ENCODE measurements at places on chromosomes 3 and 15.
A peak's percentile ranks its signal among the peaks of the same experiment; 100 is the strongest.

- no peak for DNase-seq
Measured at GRCh38 chr15:77002436-77002835, 7.5 kb downstream of the PSTPIP1 start.

DNA sequence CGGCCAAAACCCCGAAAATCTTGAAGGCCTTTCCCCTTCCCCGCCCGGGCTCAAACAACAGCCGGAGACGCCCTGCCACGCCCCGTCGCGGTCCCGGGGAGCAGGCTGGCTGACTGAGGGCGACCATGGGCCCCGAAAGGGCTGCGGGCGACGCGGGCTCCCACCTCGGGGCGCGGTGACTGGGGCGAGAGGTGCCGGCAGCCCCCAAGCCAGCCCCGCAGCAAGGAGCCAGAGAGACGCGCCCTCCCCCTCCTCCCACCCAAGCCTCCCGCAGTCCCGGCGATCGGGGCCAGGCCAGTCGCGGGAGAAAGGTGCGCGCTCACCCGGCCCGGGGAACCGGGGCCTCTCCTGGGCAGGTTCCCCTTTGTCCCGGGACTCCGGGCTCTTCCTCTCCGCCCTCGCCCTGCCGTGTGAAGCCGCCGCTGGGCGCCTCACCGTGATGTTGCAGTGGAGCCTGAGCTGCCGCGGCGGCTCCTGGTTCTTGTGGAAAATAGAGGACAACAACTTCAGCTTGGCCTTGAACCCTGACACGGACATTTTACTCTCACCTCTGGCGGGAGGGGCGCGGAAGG lies 30.6 kb upstream of the ZSCAN2 start:
- DNase-seq: peak; percentile 68

DNA sequence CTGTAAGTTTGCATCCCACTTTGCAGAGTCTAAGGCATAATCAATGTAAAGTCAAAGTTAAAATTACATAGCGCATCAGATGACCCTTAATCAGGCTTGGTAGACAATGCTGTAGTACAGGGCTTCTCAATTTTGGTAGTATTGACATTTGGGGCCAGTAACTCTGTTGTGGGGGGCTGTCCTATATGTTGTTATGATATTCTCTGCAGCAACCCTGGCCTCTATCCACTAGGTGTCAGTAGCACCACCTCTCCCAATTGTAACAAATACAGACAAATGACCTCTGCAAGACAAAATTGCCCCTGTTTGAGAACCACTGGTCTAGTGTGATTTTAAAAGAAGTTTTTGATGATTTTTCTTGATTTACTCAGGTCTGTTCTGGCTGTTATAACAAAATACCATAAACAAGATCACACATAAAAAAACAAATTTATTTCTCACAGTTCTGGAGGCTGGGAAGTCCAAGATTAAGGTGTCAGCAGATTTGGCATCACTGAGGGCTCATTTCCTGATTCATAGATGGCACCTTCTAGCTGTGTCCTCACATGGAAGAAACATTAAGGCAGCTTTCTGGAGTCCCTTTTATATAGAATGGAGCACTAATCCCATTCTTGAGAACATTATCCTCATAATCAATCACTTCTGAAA lies 37.6 kb upstream of the SLC9A9 start:
- no peak for DNase-seq

DNA sequence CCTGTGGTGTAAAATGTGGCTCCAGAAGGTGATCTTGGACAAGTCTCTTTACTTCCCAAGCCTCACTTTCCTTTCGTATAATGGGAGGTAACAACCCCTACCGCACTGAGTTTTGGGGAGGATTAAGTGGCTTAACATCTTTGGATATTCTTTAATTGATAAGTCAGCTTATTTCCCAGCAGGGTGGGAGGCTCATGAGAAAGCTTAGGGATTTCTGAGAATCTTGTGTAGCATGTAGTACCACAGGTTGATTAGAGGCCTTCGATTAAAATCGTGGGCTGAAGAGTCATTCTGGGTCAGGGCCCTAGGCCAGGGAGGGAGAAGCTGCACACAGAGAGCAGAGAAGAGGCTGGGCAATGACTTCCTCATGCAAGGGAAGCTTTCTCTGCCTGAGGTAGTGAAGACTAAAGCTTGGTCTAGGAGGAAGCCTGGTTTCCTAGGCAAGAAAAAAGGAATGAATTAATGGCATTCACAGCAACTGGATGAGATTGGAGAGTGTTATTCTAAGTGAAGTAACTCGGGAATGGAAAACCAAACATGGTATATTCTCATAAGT lies 1.5 kb upstream of the NMNAT3 start:
- DNase-seq: no peak

DNA sequence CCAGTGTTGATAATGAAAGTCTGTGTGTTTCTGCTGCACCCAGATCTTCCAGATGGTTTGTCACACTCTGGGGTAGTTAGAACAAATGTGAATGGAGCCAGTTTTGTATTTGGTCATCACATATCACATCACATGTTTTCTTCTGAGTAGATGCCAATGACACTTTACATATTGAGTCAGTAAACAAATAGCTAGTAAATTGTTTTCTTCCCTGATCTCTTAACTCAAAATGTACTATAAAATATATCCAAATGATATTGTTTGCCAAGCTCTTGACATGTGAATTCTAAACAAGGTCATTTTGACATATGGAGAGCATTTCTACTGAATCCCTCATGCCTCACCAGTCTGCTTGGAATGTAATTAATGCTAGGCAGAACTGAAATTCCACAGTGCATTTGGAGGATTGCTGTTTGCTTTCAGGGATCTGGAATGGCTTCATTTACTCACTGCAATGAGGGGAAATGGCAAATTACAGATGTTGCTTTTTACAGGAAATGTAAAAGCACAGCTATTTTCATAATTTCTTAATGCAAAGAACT lies 45.0 kb downstream of the PDHB start:
- no peak for DNase-seq

- DNase-seq: no peak
Measured at GRCh38 chr3:124034016-124034843, 42.3 kb upstream of the ROPN1 start.

GRCh38 chr3:143151004-143151731 lies 31.6 kb downstream of the CHST2 start:
- no peak for DNase-seq

GRCh38 chr15:96690733-96691132 lies 360.2 kb downstream of the NR2F2 start:
- no peak for DNase-seq

- DNase-seq: no peak
Measured at GRCh38 chr3:67635257-67635656, 19.2 kb downstream of the SUCLG2 start.

GRCh38 chr3:42134867-42135464 lies 43.8 kb downstream of the TRAK1 start:
- no peak for DNase-seq

- DNase-seq: no peak
Measured at GRCh38 chr15:40256638-40257235, 17.9 kb downstream of the PAK6 start.

DNA sequence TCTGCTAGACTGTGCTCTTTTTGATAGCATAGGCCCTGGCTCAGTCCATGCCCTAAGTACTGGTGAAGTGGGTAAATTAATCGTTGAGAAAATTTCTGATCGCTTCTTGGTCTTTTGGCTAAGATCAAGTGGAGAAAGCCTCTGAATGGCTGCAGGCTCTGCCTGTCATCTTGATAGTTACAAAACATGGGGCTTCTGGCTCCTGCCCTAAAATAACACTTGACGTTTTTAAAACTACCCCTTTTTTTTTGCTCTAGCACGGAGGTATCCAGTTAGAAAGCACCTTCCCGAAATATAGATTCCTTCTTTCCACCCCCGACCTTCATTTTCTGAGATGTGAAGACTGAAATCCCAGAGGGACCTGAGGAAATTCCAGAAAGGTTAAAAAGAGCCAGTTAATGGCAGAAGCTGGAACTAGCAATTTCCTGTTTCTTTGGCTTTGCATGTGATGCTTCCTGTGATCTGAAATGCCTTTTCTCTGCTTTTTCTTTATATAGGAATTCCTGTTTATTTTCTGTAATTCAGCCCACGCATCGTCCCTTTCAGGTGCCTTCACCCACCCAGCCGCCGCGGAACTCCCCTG lies 799 bp upstream of the C2CD4B start:
- no peak for DNase-seq

DNA sequence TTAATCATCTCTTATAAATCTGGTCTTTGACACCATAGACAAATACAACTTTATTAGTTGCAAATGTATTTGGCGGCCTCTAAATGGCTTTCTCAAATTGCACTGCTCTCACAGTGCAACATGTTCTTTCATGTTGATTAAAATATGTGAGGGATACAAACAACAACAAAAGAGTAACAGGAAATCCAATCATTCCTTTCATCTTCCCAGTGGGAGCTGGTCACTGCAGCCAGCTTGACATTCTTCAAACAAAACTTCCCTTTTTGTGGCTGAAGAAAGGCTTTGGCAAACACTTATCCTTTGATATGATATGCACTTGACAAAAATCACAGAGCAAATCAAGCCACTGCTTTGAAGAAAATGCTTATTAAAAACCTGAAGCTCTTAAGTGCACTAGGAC lies 973.6 kb downstream of the EPHA3 start:
- DNase-seq: no peak

GRCh38 chr3:197420115-197420514 lies 121.7 kb upstream of the DLG1 start:
- DNase-seq: no peak

GRCh38 chr3:8777201-8777977 lies 8.0 kb upstream of the OXTR start:
- no peak for DNase-seq

DNA sequence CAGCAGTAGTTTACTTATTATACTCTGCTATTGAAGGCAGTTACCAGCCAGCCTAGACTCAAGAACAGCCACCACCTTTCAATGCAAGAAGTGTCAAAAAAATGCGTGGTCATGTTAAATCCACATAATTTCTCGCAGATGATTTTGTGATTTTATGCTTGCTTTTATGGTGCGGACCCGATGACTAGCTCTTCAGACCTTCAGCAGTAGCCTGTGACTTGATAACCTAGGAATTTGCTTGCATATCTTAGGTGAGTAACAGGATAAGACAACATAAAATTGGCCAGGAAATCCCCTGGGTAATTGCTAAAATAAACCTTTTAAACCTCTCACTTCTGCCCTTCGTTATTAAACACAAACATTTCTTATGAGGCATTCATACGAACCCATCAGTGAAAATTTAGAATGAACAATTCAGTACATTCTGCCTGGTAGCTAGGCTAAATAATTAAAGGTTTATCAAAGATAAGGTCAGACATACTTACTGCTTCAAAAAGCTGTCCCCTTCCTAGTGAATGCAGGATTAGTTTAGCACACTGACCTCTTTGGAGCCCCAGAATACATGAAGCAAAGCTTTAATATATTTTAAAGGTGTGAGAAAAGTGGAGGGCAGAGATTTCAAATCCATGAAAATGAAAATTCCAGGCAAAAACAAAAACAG lies 798.8 kb downstream of the OTOL1 start:
- DNase-seq: no peak

GRCh38 chr3:14391033-14391432 lies 11.4 kb upstream of the SLC6A6 start:
- peak; percentile 71 for DNase-seq

GRCh38 chr15:42344763-42345162 lies 14.5 kb upstream of the CAPN3 start:
- peak; percentile 29 for DNase-seq

- no peak for DNase-seq
Measured at GRCh38 chr3:52120556-52121463, 33.4 kb downstream of the POC1A start.

GRCh38 chr3:108293858-108294257 lies 2.5 kb upstream of the HHLA2 start:
- no peak for DNase-seq
